Fibroblast of the conjunctiva (primary cell): ENCODE measurements at places on chromosomes 4 and X.

- DNase-seq, result no peak
Observed at GRCh38 chr4:118776157-118776954, 59.6 kb downstream of the SEC24D start.

GRCh38 chr4:81287101-81287500, 72.1 kb upstream of the PRKG2 start:
- no peak for DNase-seq

DNA sequence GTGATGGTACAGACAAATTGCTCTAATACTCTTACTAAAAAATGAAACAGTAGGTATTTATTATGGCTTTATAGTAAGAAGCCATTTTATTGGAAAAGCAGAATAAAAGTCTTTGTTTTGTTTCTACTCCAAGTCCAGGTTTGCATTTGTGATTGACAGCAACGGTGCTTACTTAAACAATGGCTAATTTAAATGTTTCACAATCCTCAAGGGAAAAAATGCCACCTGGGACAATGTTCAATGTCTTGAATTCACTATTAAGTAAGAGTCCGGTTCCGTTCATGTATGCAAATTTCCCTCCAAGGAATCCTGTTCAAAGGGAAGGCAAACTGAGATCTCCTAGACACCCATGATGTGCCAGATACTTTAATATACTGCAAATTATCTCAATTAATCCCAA, 123.6 kb downstream of the RBM47 start:
- DNase-seq, result no peak

DNA sequence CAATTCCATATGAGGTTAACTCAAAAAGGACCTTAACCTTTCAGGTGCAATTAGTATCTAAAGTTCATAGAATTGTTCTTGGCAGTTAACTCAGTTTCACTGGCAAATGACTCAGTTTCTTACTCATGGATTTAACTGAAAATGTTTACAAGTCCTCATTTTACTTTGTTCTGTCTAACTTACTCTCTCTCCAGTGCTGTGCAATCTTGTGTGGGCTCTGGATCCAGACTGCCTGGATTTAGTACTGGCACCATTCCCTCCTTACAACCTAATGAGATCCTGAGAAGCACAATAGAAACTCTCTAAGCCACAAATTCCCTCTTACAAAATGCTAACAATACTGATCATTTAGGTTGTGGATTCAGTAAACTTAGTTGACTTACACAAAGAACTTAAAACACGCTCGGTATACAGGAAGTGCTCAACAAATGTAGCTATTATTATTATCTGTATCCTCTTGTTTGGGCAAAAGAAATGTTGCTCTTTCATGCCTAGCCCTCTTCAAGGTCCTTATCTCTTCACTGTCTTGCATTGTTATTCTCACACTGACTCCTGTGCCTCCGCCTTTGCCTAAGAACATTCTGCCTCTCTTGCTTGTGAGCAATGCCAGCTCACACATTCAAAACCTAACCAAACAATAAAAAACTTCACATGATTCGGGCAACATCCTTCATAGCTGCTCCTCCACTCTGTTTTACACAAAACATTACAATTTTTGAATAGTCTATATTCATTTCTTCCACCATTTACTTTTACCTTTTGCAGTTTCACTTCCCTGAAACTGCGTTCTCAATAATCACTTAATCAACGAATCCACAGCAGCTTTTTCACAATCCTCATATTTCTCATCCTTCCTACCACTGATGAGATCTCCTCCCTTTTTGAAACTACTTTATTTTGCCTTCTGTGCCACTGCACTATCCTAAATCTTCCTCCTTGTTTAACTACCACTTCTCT, 91.8 kb downstream of the PDE5A start:
- no peak for DNase-seq

GRCh38 chr4:113700602-113701150, 60.9 kb downstream of the CAMK2D start:
- no peak for DNase-seq

GRCh38 chrX:44156726-44157125, 183.5 kb upstream of the NDP start:
- no peak for DNase-seq

DNA sequence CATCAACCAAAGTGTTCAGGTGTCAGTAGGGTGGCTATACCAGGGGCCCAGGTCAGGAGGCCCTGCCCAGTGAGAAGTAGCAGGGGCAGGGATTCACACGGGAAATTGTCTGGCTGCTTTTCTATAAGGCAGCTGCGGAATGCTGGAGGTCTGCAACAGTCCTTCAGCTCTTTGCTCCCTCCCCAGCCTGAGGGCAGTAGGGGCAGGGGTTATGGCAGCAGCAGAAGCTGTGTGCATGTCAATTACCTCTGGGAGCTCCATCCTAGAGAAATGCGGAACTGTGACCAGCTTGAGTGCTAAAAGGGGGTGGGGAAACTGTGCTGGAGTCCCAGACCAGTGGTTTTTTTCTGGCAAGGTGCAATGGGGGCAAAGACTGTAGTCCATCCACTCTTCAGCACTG, 810.4 kb downstream of the PCDH7 start:
- DNase-seq, result no peak

DNA sequence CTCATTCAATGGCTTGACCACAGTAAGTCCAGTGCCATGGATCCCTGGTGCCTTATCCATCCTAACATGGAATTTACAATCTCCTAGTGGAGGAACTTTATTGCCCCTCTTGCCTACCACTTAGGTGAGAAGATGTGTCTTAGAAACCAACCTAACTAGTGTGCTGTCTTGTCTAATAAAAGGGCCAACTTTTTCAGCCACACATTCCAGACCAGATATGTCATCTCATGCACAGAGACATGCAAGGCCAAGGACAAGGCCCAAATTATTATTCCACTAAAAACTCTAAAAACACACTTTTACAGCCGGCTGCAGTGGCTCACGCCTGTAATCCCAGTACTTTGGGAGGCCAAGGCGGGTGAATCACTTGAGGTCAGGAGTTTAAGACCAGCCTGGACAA, 10.6 kb upstream of the PRDX4 start:
- no peak for DNase-seq

DNA sequence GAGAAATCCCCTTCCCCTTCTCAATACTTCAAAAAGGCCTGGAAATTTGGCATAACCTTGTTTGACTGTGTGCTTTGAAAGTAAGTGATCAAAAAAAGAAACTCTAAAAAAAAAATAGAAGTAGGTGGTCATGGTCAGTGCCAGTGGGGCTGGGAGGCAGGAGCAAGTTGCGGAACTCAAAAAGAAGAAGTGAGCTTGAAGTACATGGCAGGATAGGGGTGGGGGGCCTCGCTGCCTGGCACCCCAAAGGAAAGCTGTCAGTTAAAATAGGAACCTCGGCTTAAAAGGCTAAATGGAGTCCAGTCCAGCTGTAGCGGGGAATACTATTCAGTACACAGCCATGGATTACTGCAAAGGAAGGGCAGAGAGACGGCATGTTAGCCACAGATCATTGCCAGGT, 12.2 kb upstream of the NKRF start:
- no peak for DNase-seq

- DNase-seq, result no peak
Observed at GRCh38 chrX:53184836-53185235, 40.2 kb downstream of the KDM5C start.

- peak; percentile 32 for DNase-seq
Observed at GRCh38 chr4:140876615-140877364, 120.6 kb upstream of the TBC1D9 start.

- no peak for DNase-seq
Observed at GRCh38 chr4:792626-793092, 33.3 kb downstream of the CPLX1 start.

GRCh38 chr4:69518538-69519198, 23.0 kb upstream of the UGT2B4 start:
- DNase-seq, result no peak

DNA sequence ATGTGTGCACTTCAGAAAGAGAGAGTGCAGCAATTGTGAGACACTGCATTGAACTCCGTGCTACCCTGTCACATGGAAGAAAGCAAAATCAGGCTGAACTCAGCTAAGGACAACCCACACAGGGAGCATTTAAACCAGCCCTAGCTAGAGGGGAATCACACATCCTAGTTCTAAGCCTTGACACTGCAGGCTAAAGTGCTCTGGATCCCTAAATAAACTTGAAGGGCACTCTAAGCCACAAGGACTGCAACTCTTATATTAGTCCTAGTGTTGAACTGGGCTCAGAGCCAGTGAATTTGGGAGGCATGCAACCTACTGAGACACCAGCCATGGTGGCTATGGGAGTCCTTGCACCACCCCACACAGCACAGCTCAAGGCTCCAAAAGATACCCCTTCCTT, 311.9 kb downstream of the OPHN1 start:
- no peak for DNase-seq

DNA sequence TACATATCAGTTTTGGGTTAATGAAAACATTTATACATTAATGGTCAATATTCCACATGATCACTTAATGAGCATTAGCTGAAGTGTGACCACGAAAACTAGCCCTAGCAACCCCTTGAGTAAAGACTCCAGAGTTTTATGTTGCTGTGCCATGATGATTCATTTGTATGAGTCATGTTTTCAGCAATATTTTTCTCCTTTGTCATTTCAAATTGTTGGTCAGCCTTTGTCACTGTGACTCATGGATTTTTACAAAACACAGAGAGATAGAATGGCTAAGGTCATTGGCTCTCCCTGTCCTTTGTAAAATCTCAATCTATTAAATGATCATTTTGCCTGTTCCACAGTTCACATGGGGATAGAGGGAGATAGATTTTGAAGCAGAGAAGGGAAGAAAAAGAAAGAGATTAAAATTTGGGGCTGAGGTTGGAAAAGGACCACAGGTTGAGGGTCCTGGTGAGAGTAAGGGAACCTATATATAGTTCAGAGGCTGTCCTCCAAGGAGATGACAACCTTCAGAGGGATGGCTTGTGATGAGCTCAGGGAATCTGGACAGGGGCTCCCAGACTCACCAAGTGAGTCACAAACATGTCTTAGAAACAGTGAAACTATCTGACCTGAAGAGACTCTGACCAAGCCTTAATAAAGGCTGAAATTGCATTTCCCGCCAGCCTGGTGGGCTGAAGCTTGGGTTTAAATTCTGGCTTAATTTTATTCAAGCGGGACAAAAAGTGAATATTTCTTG, 25.6 kb downstream of the NR0B1 start:
- peak; percentile 77 for DNase-seq

DNA sequence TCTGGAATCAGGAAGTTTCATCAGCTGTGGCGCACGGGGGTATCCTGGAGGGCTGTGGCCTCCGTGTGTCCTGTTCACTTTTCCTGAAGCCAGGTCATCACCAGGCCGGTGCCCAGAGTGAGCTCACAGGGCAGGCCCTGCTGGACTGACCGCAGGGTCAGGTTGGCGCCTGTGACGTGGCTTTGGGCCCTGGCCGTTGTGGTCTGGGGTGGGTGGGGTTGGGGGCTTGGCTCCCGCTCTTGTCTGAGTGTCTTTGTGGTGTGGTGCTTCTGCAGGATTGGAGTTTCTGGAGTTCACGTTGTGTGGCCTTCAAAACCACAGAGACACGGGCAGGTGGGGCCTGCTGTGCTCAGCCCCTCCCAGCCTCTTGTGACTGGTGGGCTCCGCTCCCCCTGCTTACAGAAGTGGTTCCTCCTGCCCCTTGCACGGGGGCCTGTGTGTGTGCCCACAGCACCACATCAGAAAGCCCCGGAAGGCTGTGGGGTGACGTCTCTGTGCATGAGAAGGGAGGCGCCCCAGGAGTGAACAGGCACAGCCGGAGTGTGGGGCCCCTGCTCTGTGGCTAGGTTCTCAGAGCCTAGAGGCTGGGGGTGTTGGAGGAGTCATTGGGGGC, 9.5 kb downstream of the RGS12 start:
- DNase-seq, result no peak

GRCh38 chr4:65437102-65437501, 233.2 kb downstream of the EPHA5 start:
- no peak for DNase-seq

GRCh38 chr4:73803213-73803612, 33.3 kb upstream of the CXCL6 start:
- no peak for DNase-seq

DNA sequence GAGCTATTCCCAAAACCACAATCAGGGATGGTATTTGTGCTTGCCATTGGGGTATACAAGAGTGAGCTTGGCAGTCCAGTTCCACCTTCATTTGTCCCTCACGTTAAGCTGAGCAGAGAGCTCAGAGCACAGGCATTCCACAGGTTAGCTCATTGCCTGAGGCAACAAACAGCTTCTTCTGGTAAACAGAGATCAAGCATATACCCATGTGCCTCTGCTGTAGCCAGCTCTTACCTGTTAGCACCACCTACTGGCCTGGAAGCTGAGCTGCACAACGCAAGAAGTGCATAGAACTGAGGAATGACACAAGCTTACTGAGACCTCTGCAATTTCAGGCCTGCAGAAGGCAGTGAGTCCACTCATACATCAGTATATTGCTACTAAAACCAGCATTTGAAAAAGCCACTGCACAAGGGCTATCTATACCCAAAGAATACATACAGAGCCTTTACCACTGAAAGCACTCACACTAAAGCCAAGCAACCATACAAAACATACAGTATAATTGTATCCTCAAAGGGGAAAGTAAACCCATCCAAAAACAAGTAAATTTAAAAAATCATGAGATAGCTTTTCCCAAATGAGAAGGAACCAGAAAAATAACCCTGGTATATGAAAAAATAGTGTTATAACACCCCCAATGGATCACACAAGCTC, 258.3 kb upstream of the GABRA2 start:
- DNase-seq, result no peak

DNA sequence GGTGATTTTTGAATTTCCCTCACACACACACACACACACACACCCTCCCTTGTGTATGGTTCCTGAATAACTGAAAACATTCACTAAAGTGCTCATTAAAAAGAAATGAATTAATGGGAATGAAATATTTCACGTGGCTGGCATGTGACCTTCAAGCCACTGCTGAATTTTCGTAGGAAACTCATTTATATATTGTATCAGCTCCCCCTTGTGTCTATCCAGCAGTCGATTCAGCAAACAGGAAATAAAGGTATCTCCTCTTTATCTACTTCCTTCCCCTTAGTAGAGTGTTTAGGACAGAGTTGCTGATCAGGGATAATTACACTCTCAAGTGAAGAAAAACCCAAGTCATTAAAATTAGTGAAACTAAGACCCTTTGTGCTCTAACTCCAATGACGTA, 912.6 kb upstream of the LCORL start:
- DNase-seq, result no peak

DNA sequence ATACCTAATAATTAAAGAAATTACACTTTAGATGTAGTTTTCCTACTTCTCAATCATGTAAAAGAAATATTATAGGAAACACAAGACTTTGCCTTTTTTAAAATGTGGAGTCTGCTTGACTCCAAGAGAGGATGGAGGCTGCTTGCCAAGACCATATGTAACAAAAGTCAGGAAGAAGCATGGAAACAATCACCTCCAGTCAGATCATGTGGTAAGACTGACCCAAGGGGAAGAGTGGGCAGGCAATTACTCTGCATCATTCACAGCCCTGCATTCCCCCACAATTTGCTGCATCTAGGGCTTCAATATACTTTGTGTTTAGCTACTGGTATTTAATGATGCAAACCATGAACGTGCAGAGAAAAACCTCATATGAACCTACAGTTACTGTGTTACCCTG, 78.0 kb upstream of the RXFP1 start:
- peak; percentile 5 for DNase-seq

- DNase-seq, result no peak
Observed at GRCh38 chr4:118869808-118870342, 18.8 kb upstream of the SYNPO2 start.

GRCh38 chr4:24683116-24683515, 98.8 kb upstream of the DHX15 start:
- DNase-seq, result no peak
